SHP77 (cell line): ENCODE measurements at places on chromosomes 13 and 19.

GRCh38 chr13:112105892-112106291 is 38.9 kb downstream of the SOX1 start:
- no peak for DNase-seq

DNA sequence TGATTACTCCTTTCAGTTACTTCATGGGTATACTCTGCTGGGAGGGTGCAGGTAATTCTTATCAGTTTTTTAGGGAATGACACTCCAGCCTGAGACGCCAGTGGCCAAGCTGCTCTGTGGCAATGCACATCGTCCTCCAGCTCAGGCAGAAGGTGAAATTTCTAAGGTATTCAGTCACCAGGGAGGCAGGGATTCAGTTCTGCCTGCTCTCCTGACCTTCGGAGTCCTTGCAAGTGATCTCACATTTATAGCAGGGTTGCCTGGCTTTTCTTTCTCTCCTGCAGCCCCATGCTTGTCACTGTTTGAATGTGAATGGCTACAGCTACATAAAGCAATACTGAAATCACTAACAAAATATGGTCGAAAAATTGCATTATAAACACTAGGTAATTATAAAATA is 1447.5 kb downstream of the EFNB2 start:
- DNase-seq: no peak

DNA sequence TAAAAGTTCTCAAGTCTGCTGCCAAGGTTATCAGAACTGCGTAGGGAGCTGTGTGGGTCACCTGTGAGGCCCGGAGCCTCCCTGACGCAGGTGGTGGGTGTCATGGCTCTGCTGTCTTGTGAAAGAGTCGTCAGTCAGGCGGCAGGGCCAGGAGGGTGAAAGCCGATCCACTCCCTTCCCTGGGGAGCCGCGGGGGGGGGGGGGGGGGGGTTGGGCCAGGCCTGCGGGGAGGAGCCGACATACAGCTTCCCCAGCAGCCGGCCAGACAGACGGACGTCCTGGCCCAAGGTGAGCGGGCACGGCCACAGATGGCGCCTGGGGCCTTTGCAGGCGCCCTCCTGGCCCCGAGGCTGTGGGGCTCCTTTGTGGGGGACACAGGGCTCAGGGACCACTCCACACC is 12.4 kb downstream of the SBNO2 start:
- DNase-seq: no peak

DNA sequence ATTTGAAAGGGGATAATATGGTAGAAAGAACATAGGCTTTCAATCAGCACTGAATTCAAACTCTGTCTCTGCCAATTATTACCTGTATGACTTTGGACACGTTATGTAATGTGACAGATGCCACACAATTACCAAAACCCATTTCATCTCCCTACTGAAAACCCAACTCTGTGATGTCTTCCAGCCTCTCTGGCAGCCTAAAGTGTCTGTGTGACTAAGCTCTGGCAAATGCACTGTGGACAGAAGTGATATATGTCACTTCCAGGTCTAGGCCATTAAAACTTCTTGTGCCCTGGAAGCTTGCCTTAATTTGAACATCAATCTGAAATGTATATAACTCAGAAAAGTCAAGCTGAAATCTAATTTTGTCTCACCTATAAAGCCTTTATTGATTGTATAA is 552.0 kb downstream of the RFC3 start:
- no peak for DNase-seq

DNA sequence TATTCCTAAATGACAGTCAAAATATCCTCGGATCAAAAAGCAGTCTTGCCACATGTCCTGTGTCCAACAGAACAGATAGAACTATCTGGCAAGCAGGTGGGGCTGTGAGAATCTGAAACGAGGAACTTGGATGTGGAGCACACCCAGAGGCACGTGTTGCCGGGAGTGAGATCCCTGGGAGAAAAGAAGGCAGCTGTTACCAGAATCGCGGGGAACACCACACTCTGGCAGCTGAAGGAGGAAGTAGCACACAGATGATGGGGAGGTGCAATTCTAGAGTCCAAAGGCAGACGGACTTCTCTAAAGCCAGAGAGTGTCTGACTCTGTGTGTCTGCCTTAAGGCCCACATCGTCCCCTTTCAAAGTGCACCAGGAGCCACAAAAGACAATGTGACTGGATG is 22.3 kb downstream of the SLC7A1 start:
- peak; percentile 17 for DNase-seq

DNA sequence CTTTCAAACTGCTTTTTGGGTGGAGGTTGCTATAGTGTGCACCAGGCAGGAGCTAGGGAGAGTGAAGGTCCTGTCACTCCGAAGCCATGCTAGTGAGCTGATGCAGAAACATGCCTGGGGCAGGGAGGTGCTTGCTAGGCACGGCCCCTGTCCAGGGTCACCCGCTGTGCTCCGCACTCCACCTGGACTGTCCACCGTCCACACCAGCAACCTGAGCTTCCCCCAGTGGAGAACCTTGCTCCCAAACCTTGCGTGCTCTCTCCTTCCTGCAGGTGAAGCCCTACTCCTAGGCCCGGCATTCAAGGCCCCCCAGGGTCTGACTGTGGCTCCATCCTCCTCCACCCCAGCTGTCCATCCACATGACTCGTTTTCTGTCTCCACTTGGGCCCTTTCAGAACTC is 12.3 kb downstream of the SLC15A1 start:
- no peak for DNase-seq

DNA sequence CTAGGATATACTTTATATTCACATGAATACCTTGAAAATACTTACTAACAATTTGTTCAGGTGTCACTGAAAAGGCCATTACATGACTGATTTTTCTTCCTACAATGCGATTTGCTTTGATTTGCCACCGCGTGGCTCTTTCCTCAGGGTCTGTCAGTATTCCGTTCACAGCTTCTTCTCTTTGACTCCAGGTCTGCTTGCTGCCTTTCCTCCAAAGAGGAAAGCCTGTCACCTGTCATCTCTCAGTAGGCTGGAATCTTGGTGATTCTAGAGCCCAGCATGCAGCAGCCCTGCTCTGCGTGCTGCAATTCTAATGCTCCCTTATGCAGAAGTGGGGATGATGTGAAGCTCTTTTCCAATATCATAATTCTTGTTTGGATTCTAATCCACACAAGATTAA is 33.6 kb upstream of the SIAH3 start:
- no peak for DNase-seq

DNA sequence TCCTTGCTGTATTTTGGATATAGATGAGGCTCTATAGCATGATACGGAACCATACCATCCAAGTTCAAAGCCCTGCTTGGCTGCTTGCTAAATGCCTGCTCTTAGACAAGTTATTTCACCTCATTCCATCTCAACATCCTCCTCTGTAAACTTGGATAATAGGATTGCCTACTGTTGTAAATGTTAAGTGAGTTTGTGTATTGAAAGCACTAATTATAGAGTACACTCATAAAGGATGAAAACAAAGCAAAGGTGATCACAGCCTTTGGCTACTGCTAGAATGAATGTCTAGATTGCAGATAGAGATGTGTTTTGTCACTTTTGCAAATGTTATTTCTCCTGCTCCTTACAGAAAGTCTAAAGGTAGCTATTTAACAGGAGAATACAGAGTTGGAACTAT is 34.3 kb upstream of the STARD13 start:
- no peak for DNase-seq

GRCh38 chr19:7819337-7819736 is 10.7 kb upstream of the EVI5L start:
- DNase-seq: no peak

DNA sequence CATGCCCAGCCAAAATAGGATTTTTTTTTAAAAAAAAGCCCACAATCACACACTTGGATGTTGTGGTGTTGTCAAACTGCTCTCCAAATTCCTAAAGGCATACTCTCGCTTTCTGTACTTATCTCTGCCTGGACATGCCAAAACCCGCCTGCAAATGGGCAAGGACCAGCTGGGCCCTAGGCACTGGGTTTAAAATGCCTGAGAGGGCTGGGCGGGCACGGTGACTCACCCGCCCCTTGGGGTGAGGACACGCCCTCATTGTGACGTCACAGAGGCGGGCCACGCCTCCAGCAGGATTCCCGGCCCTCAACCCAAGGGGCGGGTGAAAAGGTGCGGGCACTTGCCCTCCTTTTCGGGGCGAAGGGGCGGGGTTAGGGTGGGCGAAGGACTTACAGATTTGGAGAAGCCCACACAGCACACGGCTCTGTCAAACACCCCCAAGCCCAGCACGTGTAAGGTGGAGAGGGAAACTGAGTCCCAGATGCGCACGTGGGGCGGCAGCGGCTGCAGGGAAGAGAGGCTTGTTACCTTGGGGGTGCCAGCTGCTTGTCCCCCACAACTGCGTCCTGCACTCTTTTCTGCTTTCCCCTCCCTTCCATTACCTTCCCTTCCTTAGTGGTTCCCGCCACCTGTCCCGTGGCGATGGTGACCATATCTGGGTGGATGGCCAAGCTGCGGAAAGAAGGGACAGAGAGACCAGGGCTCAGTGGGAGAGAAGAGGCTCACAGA is 6.6 kb downstream of the EML2 start:
- DNase-seq: peak; percentile 46

GRCh38 chr19:32082028-32082427 is 263.4 kb upstream of the ZNF507 start:
- DNase-seq: no peak

DNA sequence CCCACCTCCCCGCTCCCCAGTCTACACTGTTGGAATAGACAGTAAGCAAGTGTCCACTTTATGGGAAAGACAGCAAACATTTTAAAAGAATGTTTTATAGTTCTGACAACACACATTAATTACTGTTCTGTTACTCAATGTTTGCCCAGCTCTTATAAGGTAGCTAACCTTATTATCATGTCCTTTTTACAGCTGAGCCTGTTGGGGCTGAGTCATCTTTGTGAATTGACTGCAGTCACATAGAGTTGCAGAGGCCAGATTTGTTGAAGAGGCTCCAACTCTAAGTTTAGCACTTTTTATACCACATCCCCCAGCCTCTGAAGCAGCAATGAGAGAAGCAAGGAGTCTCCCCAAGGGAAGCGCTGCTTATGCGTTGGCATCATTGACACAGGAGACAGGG is 76.2 kb downstream of the C13orf42 start:
- peak; percentile 73 for DNase-seq

GRCh38 chr19:19531951-19532805 is 3.5 kb downstream of the YJEFN3 start:
- peak; percentile 31 for DNase-seq

GRCh38 chr19:8459520-8460270 is 14.9 kb downstream of the HNRNPM start:
- no peak for DNase-seq

GRCh38 chr19:34959021-34959420 is 5.0 kb downstream of the ZNF792 start:
- no peak for DNase-seq

DNA sequence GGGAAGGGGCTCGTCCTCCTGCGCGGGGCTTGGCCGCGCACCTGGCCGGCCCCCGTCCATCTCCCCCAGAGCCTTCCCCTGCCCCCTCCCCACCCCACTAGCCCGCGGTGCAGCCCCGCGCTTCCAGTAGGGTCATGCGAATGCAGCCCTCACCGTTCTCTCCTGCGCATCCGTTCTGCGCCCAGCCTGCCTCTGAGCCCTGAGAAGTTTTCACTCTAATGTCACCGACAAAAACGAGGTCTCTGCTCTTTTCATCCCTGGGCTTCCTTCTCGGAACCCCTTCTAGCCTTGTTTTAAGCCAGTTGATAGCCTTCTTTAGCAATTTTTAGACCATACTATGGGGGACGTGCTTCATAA is 97.4 kb downstream of the ATP8A2 start:
- no peak for DNase-seq

- DNase-seq: no peak
Observed at GRCh38 chr13:32278426-32278825, 36.7 kb downstream of the ZAR1L start.

GRCh38 chr19:38834590-38834989 is 3.0 kb upstream of the ECH1 start:
- DNase-seq: no peak

- DNase-seq: no peak
Observed at GRCh38 chr13:25190256-25190655, 18.2 kb upstream of the AMER2 start.

GRCh38 chr13:23778879-23779278 is 110.3 kb downstream of the MIPEP start:
- no peak for DNase-seq

DNA sequence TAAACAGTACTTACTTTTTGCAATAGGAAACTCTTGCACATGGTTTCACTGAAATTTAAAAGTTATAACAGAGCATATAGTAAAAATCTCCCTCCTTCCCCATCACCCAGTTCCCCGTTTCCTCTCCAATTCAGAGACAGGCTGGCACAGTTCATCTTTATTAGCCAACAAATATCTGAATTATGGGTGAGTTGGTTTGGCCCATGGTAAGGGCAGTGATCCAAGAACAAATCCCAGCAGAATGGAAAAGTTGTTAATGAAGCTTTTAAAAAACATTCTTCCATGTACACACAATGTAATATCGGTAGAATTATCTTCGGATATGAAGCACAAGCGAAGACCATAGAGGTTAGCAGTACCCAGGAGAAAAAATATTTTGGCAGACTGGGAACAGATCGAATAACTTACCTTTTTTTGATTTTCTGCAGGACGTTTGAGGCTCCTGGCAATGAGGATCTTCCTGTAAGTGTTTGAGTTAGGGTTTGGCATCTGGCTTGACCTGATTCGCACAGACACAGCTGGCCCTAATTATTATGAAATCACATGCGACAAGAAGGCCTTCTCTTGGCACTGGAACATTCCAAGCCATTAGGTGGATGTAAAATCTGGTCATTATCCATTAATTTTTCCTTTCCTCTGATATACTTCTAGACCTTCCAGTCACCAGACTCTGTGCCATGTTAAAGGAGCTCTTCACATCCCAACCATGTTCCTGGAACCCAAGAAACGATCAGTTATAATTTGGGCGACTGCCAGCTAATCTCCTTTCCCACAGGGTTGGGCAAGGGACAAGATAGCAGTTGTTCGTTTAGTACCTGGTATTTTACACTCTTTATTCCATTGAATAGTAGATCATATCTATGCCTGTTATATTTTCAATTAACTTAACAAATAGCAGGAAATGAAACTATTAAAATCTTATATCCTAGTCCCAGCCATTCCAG is 139.4 kb upstream of the TSC22D1 start:
- DNase-seq: no peak

DNA sequence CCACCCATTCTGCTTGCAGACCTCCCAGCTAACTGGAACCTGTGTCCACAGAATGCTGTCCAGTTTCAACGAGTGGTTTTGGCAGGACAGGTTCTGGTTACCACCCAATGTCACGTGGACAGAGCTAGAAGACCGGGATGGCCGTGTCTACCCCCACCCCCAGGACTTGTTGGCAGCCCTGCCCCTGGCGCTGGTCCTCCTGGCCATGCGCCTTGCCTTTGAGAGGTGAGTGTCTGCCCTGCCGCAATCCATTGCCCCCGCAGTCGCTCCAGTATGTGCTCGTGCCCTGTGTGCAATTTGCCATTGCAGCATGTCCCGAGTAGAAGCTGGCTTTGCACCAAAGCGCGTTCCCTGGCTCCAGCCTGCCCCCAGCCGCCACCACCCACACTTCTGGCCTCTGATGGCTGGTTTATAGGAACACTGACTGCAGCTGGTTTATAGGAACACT is 41.9 kb downstream of the CERS4 start:
- no peak for DNase-seq

- DNase-seq: no peak
Observed at GRCh38 chr19:48466561-48467325, 2.4 kb upstream of the CYTH2 start.

GRCh38 chr13:110373617-110374016 is 66.5 kb downstream of the COL4A2 start:
- DNase-seq: no peak
